ENCODE measurements at places on chromosomes 7 and 10.

DNA sequence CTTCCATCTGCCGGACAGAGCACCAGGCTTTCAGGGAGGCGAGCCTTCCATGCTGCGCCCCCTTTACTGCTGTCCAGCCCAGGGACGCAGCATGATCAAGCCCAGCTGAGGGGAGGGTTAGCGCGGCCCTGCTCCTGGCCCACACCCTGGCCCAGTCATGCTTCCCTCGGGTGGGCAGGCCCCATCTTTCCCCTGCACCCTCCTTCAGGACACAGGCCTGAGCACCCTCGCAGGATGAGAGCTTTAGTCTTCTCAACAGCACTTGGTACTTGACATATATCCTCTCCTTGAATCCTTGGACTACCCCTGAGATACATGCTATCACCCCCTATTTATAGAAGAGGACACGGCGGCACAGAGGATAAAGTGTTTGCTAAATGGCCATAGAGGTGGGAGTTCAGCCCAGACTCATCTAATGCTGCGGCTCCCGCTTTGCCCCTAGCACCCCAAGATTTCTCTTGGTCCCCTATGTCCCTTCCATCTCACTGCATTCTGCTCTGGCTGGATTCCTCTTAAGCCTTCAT lies 32.7 kb upstream of the FRAT2 start:
- no peak for DNase-seq

- DNase-seq, result no peak
These were observed 20.8 kb upstream of the SLC26A5 start for GRCh38 chr7:103466814-103467213.

GRCh38 chr7:102843850-102844249 lies 69.0 kb upstream of the LRRC17 start:
- no peak for DNase-seq

GRCh38 chr10:97686301-97686961 lies 610 bp downstream of the AVPI1 start:
- no peak for DNase-seq

Data from activated CD4-positive, alpha-beta T cell treated with anti-CD3 and anti-CD28 coated beads, Interleukin-2, amount 50 U/mL, for 1 hour (primary cell).